ENCODE measurements at places on chromosomes 5 and 9.

DNA sequence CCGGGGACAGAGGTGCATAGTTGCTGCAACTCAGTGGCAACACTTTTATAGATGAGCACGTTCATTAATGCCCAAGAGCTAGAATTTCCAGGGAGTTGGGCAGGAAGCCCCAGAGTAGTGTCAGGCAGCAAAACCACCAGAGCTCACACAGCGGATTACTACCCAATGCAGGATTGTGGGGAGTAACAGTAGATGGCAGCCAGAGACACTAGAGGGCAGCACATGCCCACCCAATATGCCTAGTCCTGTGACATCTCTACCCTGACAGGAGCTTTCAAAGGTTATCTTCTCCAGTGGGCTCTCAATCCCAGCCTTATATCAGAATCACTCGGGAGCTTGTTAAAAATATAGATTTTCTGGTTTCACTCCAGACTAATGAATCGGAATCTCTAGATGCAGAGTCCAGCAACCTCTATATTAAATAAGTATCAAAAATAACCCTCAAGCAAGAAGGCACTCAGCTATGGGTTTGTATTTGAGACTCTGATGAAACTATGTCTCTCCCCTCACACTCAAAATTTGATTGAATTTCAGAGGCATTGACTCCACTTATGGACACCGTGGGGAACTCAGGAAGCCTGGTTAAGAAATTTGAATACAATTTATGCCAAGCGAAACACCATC lies 58.4 kb upstream of the PHF24 start:
- H3K27me3 ChIP-seq = peaks cover 30% of the 10 kb centered on the region
- H3K4me1 ChIP-seq = no peaks in the 10 kb centered on the region

DNA sequence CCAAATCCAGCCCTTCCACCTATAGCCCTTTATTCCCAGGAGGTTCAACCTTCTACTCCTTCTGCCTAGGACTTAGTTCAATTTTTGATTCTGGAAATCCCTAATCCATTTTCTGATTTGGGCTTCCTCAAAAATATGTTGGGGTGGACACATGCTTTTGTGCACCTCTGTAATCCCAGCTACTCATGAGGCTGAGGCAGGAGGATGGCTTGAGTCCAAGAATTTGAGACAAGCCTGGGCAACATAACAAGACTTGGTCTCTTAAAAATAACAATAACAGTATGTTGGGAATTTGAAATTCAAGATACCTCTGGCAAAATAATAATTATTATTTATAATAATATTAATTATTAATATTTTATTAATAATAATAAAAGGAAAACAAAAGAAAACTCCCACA lies 188.7 kb upstream of the TLE4 start:
- H3K4me1 ChIP-seq = peaks cover 2% of the 10 kb centered on the region
- H3K27me3 ChIP-seq = no peaks in the 10 kb centered on the region
- DNase-seq = no peak
- H3K36me3 ChIP-seq = no peaks in the 10 kb centered on the region

- DNase-seq = no peak
- H3K4me1 ChIP-seq = peaks cover 8% of the 10 kb centered on the region
- no peaks in the 10 kb centered on the region for H3K27me3 ChIP-seq
- no peak overlapping the region for H3K27ac ChIP-seq
- H3K36me3 ChIP-seq = peaks cover 26% of the 10 kb centered on the region
Observed at GRCh38 chr9:37761511-37761910, 7.9 kb downstream of the TRMT10B start.

DNA sequence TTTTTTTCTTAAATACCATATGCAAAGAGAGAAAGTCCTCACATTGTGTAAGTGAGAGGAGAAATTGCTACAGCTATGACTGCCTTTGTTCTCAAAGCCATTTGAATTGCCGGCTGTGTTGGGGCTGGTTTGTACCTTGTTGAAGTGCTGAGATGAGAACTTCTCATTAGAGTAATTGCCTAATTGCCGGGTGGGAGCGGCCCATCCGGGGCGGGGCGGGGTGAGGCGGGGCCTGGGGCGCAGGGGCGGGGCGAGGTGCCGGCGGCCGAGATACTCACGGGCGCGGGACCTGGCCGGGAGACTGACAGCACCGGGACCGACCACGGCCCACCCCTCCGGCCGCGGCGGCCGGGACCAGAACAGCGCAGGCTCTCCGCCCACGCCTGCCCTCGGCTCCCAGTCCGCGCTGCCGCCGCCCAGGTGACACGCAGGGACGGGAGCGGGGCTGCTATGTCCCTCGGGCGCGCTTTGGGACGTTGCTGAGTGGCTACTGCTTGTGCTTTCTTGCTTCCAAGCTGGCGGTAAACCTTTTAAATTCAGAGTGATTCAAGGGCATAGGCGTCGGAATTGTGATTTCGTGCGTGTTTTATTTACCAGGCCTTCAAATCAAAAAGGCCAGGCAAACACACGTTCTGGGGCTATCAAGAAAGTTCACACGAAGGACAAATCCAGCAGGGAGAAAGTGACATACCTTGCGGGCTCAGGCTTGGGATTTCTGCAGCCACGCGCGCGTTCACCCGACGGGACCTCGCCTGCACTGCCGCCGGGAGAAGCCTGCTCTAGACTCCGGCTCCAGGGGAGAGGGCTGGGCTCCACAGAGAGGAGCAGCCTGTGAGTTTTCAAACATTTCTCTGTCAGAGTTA lies 269.1 kb downstream of the FANCC start:
- H3K27ac ChIP-seq = no peak overlapping the region
- peaks cover 11% of the 10 kb centered on the region for H3K4me1 ChIP-seq
- no peaks in the 10 kb centered on the region for H3K36me3 ChIP-seq
- peaks cover 25% of the 10 kb centered on the region for H3K27me3 ChIP-seq
- H3K4me3 ChIP-seq = peak overlapping the region; percentile 74

DNA sequence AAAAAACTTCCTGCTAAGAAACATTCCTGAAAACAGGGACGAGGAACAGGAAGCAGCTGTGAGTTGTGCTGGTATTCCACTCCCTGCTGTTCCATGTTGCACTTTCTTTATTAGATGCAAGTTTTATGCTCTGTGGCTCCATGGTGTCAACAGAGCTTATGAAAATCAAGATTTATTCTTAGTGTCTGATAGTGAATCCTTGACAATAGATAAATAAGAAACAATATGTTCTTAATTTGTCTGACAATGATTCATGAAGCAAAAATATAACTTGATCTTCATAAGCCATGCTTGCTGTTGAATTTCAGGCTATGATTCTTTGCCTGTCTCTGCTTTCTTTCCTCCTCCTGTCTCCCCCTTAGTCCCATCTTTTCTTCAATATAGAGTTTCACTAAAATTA lies 119.6 kb downstream of the DROSHA start:
- H3K4me1 ChIP-seq = peaks cover 4% of the 10 kb centered on the region
- H3K27ac ChIP-seq = no peak overlapping the region
- DNase-seq = no peak
- H3K4me3 ChIP-seq = no peak overlapping the region
- H3K36me3 ChIP-seq = peaks cover 49% of the 10 kb centered on the region
- no peaks in the 10 kb centered on the region for H3K27me3 ChIP-seq

- peaks cover 52% of the 10 kb centered on the region for H3K27me3 ChIP-seq
- no peaks in the 10 kb centered on the region for H3K36me3 ChIP-seq
- no peak overlapping the region for H3K4me3 ChIP-seq
- no peak for DNase-seq
- peaks cover 10% of the 10 kb centered on the region for H3K4me1 ChIP-seq
Observed at GRCh38 chr5:14149672-14150274, 6.6 kb downstream of the TRIO start.

DNA sequence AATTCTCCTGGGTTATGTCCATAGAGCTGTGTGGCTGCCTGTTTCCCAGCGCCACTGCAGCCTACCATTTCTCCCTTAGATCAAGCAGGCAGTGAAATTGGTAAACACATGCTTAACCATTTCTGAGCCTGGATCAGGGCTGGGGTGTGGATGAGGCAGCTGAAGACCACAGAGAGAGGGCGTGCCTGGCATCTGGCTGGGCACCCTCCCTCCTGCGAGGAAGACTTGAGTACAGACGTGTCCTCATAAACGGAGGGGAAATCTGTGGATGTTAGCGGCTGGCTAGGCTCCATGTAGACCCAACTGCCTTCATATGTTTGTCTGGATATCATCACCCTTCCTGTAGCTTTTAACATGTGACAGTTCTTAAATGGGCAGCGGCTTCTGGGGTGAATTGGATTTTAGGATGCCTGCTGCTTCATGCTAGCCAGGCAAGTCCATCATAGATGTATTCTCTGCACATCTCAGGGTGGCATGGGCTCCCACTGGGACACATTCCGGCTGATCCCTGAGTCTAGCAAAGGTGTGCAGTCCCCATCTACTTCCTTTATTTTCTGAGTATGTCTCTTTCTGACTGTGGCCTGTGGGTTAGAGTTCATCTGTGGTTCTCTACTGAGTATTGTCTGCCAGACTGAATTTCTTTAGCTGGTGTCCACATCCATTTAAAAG lies 11.0 kb downstream of the RGS3 start:
- DNase-seq = no peak
- peaks cover 10% of the 10 kb centered on the region for H3K4me1 ChIP-seq
- H3K36me3 ChIP-seq = no peaks in the 10 kb centered on the region
- H3K27ac ChIP-seq = no peak overlapping the region
- no peak overlapping the region for H3K4me3 ChIP-seq
- no peaks in the 10 kb centered on the region for H3K27me3 ChIP-seq

DNA sequence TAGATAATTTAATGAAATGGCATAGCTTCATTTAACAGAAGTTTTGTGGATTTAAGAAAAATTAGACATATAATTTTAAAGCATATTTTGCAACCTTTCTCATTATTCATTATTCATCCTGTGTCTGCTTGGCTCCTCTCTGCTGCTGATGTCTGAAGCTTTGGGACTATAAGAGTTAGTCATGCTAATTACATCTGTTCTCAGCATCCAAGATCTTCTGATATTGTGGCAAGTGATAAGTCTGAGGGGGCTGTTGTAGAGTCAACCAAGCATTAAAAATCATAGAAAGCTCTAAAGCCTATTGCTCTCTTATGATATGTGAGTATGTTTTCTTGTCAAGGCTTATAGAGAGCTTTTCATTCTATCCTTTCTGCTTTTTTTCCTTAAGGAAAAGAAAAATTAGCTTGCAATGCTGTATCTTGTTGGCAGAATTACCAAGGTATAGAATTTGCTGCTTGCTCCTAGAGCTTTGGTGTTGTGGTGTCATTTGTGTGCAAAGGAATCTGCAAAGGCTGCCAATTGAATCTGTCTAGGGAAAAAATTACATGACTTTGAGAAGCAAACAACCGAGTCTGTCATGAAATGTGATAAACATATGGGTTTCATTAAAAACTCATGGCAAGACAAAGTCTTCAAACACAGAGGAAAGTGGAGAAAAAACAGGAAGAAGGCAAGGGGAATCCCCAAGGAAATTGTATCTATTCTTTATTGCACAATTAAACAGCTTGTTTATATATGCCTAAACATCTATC lies 156.1 kb upstream of the DAB2 start:
- no peaks in the 10 kb centered on the region for H3K27me3 ChIP-seq
- H3K4me3 ChIP-seq = no peak overlapping the region
- DNase-seq = no peak
- H3K4me1 ChIP-seq = peaks cover 5% of the 10 kb centered on the region

- no peaks in the 10 kb centered on the region for H3K36me3 ChIP-seq
- H3K27me3 ChIP-seq = peaks cover 3% of the 10 kb centered on the region
- H3K4me1 ChIP-seq = no peaks in the 10 kb centered on the region
- H3K27ac ChIP-seq = no peak overlapping the region
Observed at GRCh38 chr9:113026200-113026599, 14.2 kb upstream of the ZNF883 start.

DNA sequence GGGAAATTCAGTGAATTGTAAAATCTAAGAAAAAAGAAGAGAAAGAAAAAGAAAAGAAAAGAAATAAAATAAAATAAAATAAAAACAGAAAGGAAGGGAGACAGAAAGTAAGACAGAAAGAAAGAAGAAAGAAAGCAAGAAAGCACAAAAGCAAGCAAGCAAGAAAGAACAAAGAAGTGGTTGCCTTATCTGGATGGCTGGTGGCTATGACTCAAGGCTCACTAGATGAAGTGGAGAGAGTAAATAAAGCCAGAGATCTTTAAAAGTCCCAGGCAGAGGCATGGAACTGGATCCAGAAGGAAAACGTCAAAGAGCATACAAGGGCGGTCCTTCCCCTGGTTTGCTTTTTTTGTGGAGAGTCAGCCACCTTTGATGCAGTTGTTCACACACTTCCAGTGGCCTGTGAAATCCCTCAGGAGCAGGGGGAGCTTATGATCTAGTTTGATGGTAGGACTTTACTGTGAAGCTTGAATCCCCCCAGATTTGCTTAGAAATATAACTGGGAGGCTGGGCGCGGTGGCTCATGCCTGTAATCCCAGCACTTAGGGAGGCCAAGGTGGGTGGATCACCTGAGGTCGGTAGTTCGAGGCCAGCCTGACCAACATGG lies 176.7 kb upstream of the HMHB1 start:
- H3K27me3 ChIP-seq = peaks cover 3% of the 10 kb centered on the region
- H3K36me3 ChIP-seq = no peaks in the 10 kb centered on the region
- H3K27ac ChIP-seq = no peak overlapping the region

- H3K36me3 ChIP-seq = no peaks in the 10 kb centered on the region
- H3K4me1 ChIP-seq = no peaks in the 10 kb centered on the region
- H3K27ac ChIP-seq = no peak overlapping the region
Observed at GRCh38 chr5:74356009-74356695, 284.4 kb downstream of the ENC1 start.

DNA sequence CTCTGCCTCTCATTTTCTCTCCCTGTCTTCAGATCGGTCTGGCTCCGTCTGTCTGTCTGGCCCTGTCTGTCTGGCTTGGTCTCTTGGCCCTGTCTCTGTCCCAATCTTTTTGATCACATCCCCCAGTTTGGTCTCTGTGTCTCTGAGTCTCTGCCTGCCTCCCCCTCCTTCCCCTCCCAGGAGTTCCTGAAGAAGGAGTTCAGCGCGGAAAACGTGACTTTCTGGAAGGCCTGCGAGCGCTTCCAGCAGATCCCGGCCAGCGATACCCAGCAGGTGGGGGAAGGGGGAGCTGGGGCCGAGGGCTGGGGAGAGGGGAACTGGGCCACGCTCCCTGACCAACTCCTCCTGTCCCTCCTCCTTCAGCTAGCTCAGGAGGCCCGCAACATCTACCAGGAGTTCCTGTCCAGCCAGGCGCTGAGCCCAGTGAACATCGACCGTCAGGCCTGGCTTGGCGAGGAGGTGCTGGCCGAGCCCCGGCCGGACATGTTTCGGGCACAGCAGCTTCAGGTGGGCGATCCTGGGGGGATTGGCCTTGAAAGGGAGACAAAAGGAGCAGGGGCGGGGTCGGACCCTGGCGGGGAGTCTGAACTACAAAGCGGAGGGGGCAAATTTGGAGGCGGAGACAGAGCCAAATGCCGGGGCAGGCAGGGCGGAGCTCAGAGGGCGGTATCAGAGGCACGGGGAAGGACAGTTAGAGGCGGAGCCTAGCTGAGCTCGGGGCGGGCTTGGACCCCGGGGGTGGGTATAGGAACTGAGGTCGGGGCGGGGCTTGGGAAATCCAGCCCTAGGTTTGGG lies 9.0 kb downstream of the RGS14 start:
- no peaks in the 10 kb centered on the region for H3K27me3 ChIP-seq
- no peak for DNase-seq
- peaks cover 35% of the 10 kb centered on the region for H3K36me3 ChIP-seq
- peak overlapping the region; percentile 48 for H3K27ac ChIP-seq
- no peak overlapping the region for H3K4me3 ChIP-seq
